ENCODE measurements at places on chromosomes 13 and 19.

DNA sequence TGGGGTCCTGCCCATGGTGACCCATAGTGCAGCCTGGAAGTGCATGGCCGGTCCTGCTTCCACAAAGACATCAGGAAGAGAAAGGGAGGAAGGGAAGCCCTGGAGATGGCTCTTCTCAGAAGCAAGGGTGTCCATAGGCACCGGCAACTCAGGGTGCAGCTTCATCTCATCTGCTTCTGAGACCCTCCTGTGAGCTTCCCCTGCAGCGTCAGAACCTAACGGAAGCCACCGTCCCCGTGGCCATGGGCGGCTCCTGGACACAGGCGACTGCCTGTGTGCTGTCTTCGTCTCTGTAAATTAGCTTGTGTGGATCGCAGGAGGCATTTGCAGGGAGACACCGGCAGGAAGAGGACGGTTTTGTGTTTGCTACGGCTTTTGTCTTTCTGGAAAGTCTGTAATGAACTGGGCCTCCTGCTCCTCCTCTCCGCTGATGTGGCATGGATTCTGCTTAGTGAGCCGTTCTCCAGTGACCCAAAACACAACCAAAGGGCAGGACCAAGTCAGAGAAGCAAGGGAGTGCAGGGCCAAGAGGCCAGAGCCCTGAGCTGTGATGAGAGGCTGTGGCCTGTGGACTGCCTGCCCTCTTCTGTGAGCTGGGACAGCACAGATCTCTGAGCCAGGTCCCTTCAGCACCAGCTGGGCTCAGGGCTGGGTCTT, 2.5 kb downstream of the ATP4B start:
- no peak for DNase-seq

- peak; percentile 24 for DNase-seq
Observed at GRCh38 chr13:24670961-24671381, 9.2 kb upstream of the ATP12A start.

- DNase-seq: no peak
Observed at GRCh38 chr13:100826441-100826840, 151.8 kb upstream of the TMTC4 start.

DNA sequence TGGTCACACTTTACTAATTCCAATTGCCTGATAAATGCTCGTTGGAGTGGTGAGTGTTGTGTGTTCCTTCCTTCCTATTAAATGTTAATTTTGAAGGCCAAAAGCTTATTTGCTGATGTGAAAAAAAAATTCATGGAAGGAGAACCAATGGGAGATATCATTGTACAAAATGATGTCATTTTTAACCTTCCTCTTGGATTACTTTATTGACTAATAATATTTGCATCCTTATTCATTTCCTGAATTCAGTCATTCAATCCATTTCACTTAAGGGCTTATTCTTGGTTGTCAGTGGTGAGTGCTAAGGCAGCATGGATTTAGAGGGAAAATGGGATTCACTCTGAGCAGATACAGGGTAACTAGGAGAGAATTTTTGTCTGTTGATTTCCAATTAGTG, 216.0 kb upstream of the HTR2A start:
- no peak for DNase-seq

- no peak for DNase-seq
Observed at GRCh38 chr13:62294244-62294643, 878.6 kb upstream of the PCDH20 start.

DNA sequence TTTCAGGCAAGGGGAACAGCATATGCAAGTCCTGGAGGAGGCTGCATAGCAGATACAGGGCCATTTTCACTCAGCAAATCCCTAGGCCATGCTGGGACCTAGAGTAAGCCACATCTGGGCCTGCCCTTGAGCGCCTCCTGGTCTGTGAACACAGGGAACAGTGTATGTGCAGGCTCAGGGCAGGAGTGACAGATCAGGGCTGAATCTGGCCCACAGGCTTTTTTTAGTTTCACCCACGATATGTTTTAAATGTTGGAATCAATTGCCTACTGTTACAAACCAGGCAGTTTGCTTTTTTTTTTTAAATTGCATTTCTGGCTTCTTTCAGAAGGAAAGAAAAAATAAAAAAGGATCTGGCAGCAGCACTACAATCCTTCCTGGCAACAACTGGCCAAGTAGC, 1.5 kb upstream of the TMEM145 start:
- no peak for DNase-seq

DNA sequence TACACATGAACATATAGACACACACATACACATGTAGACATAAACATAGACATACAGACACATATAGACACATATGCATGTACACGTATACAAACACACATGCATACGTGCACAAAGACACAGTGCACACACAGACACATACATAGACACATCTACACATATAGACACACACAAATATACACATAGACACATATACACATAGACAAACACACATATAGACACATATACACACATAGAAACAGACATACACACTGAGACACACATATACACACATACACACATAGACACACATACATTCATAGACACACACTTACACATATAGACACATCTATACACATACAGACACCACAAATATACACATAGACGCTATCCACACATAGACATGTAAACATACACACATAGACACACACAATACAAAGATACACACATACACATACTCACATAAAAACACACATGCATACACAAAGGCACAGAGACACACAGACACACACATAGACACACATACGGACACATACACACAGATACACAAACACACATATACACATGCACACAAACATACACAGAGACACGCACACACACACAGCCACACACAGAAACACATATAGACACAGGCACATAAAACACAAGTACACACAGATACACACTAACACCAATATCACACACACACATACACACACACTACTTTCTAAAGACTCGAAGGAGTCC, 254.0 kb downstream of the TSHZ3 start:
- no peak for DNase-seq

- DNase-seq: peak; percentile 92
Observed at GRCh38 chr19:1241417-1242095, at the start of gene ATP5F1D. Gene ATP5F1D (plus strand): TSS chr19:1241751. CDS start chr19:1241851, 100 bp downstream.

DNA sequence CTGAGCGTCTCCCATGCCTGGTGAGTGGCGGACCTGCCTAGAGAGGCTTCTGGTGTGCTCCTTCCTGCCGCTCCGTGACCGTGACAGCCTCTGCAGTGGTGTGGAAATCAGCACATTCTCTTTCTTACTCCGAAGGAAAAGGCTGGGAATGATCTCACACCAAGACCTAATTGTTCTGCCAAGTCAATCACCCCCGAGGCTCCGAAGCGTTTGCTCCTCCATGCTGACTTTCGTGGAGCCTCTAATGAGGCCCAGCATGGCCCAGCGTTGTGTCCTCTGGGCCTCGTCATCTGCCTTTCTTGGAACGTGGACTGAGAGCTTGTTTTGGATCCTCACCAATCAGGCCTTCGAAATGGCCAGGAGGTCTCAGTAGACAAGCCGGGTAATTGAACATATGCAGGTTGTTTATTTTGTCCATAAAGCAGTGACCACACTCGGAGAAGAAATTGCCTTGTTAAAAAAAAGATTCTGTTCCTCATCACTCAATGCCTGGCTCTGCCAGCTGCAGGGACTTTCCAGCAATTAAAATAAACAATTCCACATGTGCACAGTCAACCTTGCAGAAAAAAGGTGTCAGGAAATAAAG, 107.1 kb downstream of the UBL3 start:
- no peak for DNase-seq

- DNase-seq: no peak
Observed at GRCh38 chr13:21461131-21461530, 2.0 kb upstream of the ZDHHC20 start.

DNA sequence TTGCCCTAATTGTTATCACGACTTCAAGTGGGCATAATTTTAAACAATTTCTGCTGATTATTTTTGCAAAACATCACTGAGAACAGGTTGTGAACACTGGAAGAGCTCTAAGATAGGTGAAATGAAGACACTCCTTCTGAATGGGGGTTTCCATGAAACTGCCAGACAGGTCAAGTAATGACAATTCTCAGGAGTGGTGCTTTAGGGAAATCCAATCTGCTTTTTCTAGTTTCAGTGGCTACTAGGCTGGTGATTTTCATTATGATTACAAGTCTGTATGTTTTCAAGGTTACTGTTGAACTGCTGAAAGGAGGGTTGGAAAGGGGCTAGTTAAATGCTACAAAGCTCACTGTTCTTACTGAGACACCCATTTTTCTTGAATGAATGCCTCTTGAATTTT, 1724.2 kb downstream of the PCDH9 start:
- no peak for DNase-seq

GRCh38 chr13:92042522-92042921, 644.1 kb downstream of the GPC5 start:
- DNase-seq: no peak

GRCh38 chr13:25874907-25875306, 176.9 kb downstream of the SHISA2 start:
- DNase-seq: peak; percentile 58

DNA sequence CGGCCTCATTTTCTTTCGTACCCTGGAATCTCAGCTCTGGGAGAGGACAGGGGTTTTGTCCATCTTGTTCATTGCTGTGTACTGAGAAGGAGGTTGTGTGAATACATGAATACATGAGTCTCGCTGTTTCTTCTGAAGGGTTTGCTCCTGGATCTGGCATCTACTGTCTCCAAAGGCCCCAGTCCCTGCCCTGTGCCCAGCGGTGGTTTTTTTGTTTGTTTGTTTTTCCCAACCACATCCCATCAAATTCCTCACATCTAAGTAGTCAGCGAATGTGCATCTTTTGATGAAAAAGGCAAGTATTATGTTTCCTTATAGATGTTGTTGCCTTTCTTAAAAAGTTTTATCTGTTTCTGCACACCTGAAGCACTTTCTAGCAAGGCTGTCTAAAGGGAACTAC, 12.5 kb downstream of the DCAF15 start:
- DNase-seq: no peak

DNA sequence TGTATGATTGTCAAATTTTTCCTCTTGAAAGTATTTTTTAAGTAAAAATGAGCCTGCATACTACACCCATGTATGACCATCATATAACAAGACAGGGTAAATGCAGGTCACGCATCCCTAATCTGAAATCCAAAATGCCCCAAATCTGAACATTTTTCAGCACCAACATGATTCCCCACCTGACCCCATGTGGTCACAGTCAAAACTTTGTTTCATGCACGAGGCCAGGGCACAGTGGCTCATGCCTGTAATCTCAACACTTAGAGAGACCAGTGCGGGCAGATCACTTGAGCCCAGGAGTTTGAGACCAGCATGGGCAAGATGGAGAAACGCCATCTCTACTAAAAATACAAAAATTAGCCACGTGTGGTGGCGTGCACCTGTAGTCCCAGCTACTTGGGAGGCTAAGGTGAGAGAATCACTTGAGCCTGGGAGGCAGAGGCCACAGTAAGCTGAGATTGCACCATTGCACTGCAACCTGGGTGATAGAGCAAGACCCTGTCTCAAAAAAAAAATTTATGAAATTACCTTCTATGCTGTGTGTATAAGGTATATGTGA, 63.7 kb upstream of the NPAS1 start:
- DNase-seq: no peak

GRCh38 chr19:20186174-20186573, 19.2 kb downstream of the ZNF486 start:
- no peak for DNase-seq

Measured in stimulated activated CD4-positive, alpha-beta T cell treated with anti-CD3 and anti-CD28 coated beads, Interleukin-1b, Interleukin-23, amount 100 ng/mL, for 48 hours (primary cell).